ENCODE measurements at places on chromosomes 2 and 18.

GRCh38 chr2:179595284-179595683 is 266.1 kb downstream of the ZNF385B start:
- DNase-seq: no peak

GRCh38 chr2:28296904-28297303 is 95.8 kb upstream of the FOSL2 start:
- no peak for DNase-seq

- DNase-seq: no peak
Observed at GRCh38 chr2:1751767-1752725, 7.7 kb upstream of the PXDN start.

DNA sequence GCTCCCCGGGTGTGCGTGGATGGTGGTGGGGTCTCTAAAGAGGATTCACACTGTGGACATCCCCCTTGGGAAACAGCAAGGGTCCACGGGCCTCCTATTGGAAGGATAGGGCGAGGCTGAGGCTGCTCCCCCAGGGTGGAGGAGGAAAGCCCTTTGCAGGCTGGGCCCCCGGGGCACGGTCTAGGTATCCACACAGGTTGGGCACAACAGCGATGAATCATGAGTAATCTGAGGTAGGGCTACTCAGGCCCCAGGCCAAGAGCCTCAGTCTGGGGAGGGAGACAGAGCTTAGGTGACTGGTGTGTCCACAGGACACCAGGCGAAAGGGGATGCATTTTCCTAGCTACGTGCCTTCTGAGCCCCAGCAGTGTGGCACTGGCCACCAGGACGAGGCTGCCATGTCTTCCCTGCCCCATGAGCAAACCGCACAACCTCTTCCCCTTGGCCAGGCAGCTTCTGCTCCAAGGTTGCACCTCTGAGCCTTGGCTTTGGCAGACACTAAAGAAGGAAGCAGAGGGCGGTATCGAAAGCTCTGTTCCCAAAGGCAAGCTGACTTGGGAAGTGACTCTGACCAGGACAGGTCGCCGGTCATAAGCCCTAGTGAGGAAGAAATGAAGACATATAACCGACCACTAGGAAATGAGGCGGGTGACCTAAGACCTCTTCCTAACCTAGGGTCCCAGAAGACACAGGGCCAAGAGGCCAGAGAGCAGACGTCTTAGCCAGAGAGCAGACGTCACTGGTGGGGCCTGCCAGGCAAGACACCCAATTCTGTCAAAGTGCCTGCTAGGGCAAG is 14.6 kb upstream of the SEMA4C start:
- DNase-seq: no peak

DNA sequence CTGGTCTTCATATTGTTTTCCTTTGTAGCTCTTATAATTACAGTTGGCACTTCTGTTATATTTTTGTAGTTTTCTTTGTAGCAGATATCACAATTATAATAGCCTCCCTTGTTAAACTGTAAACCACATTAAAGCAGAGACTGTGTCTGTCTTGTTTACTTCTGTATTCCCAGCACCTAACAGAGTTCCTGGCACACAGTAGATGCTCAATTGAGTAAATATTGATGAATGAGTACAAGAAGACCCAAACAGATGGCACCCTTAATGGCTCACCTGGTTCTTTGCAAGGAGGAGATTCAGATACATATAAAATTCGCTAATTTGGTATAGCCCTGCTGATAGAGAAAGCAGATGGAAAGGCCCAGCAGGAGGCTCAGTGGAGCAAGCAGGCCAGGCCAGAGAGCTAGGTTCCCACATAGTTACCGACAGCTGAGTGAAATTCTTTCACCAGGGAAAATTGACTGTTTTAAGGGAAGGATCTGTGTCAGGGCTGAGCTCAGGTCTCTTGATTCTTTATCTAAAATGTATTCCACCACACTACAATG is 120.1 kb downstream of the NUP35 start:
- DNase-seq: no peak

- DNase-seq: no peak
Observed at GRCh38 chr2:162184821-162185450, 32.9 kb upstream of the GCG start.

DNA sequence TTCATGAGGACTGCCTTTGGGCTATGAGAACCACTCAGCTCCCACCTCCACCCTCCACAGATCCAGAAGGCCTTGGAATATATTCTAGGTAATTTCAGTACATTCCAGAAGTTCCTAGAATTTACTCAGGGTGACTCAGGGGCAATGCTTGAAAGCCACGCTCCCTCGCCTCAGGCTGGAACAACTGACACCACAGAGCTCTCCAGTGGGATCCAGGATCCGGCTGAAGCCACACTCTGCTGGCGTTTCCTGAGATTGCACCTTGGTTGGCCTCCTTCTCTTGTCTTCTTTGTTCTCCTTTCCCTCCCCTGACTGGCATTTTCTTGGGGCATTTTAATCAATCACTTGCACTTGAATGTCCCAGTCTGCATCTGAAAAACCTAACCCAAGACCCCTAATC is 92.6 kb upstream of the KCNE4 start:
- no peak for DNase-seq

DNA sequence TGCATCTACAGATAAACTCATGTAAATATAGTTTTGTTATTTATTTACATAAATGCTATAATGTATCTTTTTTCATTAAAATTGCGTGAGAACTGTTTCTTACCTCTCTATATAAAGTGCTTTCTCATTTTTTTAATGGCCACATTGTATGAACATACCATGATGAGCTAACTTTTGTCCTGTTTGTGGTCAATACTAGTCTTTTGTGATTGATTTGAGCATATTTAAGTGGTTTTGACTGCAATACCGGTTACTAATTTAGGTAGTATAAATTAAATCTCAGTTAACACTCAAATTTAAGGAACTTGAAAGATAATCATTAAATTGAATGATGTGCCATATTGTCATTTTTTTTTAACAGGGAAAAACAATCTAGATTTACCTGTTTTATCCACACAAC is 108.2 kb downstream of the HAUS1 start:
- no peak for DNase-seq

DNA sequence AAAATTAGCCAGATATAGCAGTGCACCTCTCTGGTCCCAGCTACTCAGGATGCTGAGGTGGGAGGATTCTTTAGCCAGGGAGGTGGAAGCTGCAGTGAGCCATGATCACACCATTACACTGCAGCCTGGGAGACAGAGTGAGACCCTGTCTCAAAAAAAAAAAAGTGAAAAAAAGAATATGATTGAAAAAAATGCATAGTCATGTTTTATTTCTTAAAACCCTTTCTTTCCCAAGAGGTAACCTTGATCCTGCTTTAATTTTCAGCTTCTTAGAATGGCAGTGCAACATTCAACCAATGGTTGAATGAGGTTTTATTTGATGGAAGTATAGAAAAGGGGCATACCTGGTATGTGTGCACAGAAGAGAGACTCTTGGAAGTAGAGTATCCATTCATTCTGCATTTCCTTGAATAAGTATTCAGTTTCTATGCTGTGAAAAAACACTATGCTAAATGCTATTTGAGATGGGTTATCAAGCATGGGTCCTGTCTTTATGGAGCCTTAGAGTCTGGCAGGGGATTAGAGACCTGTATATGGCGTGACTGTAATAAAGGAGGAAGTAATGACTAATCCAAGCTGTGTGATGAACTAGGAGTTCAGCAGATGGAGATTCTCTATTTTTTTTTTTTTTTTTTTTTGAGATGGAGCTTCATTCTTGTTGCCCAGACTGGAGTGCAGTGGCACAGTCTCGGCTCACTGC is 146.3 kb downstream of the WDSUB1 start:
- DNase-seq: no peak

GRCh38 chr2:7436096-7436906 is 519.1 kb downstream of the RNF144A start:
- no peak for DNase-seq

DNA sequence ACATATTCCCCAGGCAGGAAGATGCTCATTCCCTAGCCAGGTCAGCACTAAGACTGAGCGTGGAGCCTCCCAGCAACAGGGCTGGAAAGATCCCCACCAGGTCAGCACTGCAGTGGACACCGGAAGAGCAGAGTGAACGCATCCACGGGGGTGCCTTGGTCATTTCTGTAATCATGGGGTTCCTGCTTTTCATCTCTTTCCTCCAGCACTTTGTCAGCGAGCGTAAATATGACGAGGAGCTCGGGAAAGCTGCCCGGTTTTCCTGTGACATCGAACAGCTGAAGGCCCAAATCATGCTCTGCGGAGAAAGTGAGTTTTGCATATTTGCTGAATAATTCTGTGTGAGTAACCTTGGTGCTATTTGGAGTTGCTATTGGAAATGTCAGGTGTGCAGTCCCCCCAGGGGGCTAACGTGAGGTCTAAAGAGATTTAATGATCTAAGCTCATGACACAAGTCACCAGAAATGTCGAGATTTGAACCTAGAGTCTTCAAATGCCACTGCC is 40.1 kb downstream of the KCTD18 start:
- no peak for DNase-seq

DNA sequence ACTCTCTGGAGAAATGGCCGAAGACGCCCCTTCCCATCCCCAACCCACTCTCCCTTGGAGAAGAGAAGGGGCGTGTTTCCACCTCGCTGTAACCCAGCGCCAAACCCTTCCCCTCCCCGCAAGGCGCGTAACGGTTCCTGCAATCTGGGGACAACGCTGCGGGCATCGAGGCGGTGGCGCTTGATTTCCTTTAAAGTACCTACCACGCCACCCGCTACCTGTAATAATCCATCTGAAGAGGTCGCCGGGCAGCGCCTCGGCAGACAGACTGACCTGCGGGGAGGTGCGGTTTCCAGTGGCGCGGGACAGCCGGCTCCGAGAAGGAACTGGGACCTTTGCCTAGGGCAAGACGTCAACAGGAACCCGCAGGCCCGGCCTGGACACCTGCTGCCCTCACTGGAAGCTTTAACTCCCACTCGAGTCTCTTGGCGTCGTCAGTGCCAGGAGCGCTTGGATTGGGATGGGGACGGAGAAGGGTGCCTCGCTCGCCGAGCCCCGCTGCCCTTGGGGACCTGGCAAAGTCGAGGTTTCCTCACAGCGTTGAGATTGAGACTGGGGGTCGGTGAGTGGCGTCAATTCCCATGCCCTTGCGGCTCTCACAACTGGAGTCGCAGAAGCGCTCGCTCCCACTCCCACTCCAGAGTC is at the start of gene CYP1B1:
Gene CYP1B1, minus strand, starts transcription at position 645 of the 645 bp plus-strand sequence. CDS start 763 bp downstream, outside the sequence.
- no peak for DNase-seq

DNA sequence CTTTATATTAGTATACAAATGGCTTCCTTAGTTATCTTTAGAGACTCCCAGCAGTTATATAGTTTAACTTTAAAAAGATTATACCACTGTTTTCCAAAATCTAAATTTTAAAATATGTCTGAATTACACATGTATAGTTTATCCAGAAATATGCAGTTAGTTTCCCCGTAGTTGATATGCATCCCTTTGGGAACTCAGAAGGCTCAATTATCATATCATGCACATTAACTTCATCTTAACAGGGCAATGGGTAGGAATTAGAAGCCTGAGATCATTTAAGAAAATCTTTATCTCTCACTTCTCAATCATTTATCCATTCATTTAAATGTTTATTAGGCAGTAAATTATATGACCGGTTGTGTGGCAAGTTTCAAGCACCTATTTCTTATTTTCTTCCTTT is 27.2 kb downstream of the NLRC4 start:
- no peak for DNase-seq
